ENCODE measurements at places on chromosomes 6 and 20.

GRCh38 chr20:51029556-51029955 is 6.6 kb upstream of the KCNG1 start:
- H3K4me3 ChIP-seq, result no peak overlapping the region
- peaks cover 66% of the 10 kb centered on the region for H3K27me3 ChIP-seq
- H3K4me1 ChIP-seq, result peaks cover 7% of the 10 kb centered on the region
- no peak for DNase-seq
- H3K27ac ChIP-seq, result no peak overlapping the region

DNA sequence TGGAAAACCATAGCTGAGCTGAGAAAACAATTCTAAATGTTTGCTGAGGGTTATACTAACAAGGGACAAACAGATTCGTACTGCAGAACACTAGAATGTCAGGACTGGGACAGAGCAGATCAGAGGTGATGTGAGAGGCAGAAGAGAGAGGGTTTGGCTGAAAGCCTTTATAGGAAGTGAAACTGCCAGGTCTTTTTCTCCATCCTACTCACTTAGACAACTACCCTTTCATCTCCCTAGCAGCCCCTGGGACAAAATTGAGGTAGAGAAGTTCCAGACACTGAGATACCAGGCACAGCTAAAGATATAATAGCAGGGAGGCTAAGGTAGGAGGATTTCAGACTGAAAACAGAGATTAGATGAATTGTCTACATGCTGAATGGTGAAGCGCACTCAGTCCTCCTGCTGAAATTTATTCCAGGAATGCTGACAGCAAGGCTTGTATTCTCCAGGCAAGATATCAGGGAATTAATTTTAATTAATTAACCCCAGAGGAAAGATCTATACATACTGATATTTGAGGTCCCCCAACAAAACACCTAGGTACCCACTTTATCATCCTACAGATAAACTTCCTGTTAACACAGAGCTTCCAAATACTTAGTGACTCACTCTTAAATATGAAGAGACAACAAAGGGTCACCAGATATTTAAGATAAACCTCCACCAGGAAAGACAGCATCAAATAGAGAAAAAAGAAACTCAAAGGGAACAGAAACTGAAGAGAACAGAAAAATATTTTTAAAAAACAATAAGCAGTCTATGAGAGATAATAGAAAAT is 12.6 kb upstream of the EIF2S2 start:
- DNase-seq, result no peak
- H3K4me1 ChIP-seq, result peaks cover 14% of the 10 kb centered on the region
- peaks cover 4% of the 10 kb centered on the region for H3K27me3 ChIP-seq
- no peak overlapping the region for H3K4me3 ChIP-seq
- no peak overlapping the region for H3K27ac ChIP-seq

DNA sequence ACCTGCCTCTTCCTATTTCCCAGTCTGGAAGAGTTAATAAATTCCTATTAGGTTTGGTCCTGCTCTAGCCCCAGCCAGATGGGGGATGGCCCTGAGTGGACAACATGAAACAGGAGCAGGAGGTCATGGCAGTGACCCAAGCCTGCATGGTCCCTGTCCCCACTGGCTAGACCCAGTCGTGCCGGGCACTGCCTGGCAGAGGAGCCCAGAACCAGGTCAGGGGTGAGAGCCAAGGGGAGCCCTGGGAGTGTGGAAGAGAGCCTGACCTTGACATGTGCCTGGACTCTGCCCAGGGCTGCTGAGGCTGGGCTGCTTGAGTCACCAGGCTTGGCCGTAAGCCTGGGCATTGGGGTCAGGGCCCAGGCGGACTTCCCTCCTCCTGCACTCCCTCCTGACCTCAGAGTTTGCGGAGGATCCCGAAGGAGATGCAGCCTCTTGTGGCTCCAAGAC is 3.6 kb downstream of the AVP start:
- peaks cover 21% of the 10 kb centered on the region for H3K4me1 ChIP-seq
- H3K4me3 ChIP-seq, result no peak overlapping the region
- H3K36me3 ChIP-seq, result no peaks in the 10 kb centered on the region
- no peak for DNase-seq
- no peak overlapping the region for H3K27ac ChIP-seq

GRCh38 chr6:35174088-35174434 is 32.9 kb upstream of the TCP11 start:
- no peaks in the 10 kb centered on the region for H3K36me3 ChIP-seq
- peaks cover 8% of the 10 kb centered on the region for H3K4me1 ChIP-seq
- H3K27ac ChIP-seq, result no peak overlapping the region
- H3K4me3 ChIP-seq, result no peak overlapping the region
- DNase-seq, result no peak

GRCh38 chr20:51163996-51164600 is 141.2 kb upstream of the KCNG1 start:
- no peak for DNase-seq
- H3K4me3 ChIP-seq, result no peak overlapping the region
- H3K4me1 ChIP-seq, result no peaks in the 10 kb centered on the region
- peaks cover 25% of the 10 kb centered on the region for H3K27me3 ChIP-seq
- H3K27ac ChIP-seq, result no peak overlapping the region
- no peaks in the 10 kb centered on the region for H3K36me3 ChIP-seq

GRCh38 chr6:903761-904160 is 210.8 kb upstream of the EXOC2 start:
- H3K27ac ChIP-seq, result no peak overlapping the region
- no peak overlapping the region for H3K4me3 ChIP-seq
- no peak for DNase-seq

DNA sequence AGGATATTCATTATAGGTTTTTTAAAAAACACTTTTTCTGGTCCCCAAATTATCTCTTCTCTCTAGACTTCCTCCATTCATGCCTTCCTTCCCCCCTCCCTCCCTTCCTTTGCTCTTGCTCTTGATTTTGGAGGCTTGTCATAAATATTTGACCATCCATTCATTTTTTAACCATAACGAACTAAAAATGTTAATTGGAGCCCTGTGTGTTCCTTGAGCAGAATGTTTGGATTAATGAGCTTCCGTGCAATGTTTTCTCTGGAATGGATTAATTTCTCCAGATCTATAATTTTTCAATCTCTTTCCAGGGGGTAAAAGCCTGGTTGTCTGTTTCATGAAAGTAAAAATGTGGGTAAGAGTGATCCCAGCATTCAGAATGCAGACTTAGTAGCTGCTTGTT is 155.5 kb downstream of the ESR1 start:
- peaks cover 29% of the 10 kb centered on the region for H3K27me3 ChIP-seq
- no peak overlapping the region for H3K27ac ChIP-seq

DNA sequence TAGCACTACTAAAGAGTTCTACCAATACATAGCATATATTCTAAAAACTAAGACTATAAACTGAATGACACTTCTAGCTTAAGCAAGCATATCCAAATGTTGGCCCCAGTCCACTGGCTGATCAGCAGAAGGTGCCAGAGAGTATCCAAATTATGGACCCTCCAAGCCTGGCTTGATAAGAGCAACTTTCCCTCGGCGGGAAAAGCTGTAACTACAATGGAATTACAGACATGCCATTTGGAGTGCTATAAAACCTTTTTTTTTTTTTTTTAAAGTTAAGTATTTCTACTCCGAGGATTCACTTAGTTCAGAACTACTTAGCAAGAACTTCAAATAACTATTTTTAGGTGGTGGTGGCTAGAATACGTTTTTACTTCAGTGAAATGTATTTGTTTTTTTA is 94.6 kb downstream of the EPB41L2 start:
- peaks cover 18% of the 10 kb centered on the region for H3K4me1 ChIP-seq
- H3K36me3 ChIP-seq, result peaks cover 2% of the 10 kb centered on the region
- H3K4me3 ChIP-seq, result no peak overlapping the region
- no peak for DNase-seq

DNA sequence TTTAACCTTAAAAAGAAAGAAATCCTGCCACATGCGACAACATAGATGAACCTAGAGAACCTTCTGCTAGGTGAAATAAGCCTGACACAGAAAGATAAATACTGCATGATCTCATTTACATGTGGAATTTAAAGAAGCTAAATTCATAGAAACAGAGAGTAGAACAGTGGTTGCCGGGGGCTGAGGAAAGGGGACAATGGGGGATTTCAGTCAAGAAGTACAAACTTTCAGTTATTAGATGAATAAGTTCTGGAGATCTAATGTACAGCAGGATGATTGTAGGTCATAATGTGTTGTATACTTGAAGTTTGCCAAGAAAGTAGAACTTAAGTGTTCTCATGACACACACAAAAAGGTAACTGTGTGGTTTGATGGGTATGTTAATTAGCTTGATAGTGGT is 204.3 kb upstream of the PRSS16 start:
- peaks cover 21% of the 10 kb centered on the region for H3K27me3 ChIP-seq
- H3K4me1 ChIP-seq, result no peaks in the 10 kb centered on the region
- H3K36me3 ChIP-seq, result no peaks in the 10 kb centered on the region
- H3K27ac ChIP-seq, result no peak overlapping the region
- no peak for DNase-seq

GRCh38 chr6:106628658-106629102 is 618 bp downstream of the RTN4IP1 start:
- H3K36me3 ChIP-seq, result peaks cover 3% of the 10 kb centered on the region
- peak overlapping the region; percentile 97 for H3K4me3 ChIP-seq
- peak overlapping the region; percentile 98 for H3K27ac ChIP-seq
- H3K4me1 ChIP-seq, result peaks cover 28% of the 10 kb centered on the region
- no peak for DNase-seq

- no peak overlapping the region for H3K4me3 ChIP-seq
- no peak for DNase-seq
- no peaks in the 10 kb centered on the region for H3K27me3 ChIP-seq
- H3K27ac ChIP-seq, result no peak overlapping the region
- peaks cover 13% of the 10 kb centered on the region for H3K36me3 ChIP-seq
- peaks cover 20% of the 10 kb centered on the region for H3K4me1 ChIP-seq
Measured at GRCh38 chr20:20461551-20461950, 93.6 kb downstream of the INSM1 start.

- no peaks in the 10 kb centered on the region for H3K36me3 ChIP-seq
- H3K27ac ChIP-seq, result no peak overlapping the region
- no peak overlapping the region for H3K4me3 ChIP-seq
- H3K27me3 ChIP-seq, result no peaks in the 10 kb centered on the region
- no peak for DNase-seq
Measured at GRCh38 chr20:57440678-57441509, 49.7 kb downstream of the RBM38 start.

- H3K4me3 ChIP-seq, result no peak overlapping the region
- no peak overlapping the region for H3K27ac ChIP-seq
- no peak for DNase-seq
- H3K36me3 ChIP-seq, result no peaks in the 10 kb centered on the region
- H3K27me3 ChIP-seq, result no peaks in the 10 kb centered on the region
Measured at GRCh38 chr6:48994811-48995210, 468.2 kb downstream of the MMUT start.

GRCh38 chr6:2667617-2668016 is 83.1 kb downstream of the MYLK4 start:
- H3K27me3 ChIP-seq, result peaks cover 3% of the 10 kb centered on the region
- H3K4me3 ChIP-seq, result no peak overlapping the region
- H3K4me1 ChIP-seq, result peaks cover 5% of the 10 kb centered on the region
- H3K36me3 ChIP-seq, result no peaks in the 10 kb centered on the region
- no peak for DNase-seq

GRCh38 chr6:152957796-152958195 is 25.0 kb downstream of the FBXO5 start:
- H3K27me3 ChIP-seq, result peaks cover 12% of the 10 kb centered on the region
- H3K4me3 ChIP-seq, result no peak overlapping the region

DNA sequence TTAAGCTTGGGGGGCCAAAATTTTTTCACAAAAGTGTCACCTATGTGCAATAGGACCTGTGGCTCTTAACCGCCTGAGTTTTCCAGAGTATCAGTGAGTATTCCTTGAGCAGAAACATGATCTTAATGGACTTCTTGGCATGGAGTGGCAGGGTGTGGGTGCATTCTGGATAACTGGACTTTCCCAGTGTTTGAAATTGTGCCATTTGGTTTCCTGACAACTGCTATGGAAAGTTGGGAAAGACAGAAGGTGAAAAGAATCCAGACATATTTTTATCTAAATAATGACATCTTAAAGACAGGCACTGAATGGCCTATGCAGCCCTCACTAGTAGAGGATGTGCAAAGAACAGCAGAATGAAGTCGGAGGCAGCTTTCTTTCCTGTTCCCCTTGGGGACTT is 34.3 kb upstream of the ADTRP start:
- H3K36me3 ChIP-seq, result no peaks in the 10 kb centered on the region

- peaks cover 21% of the 10 kb centered on the region for H3K4me1 ChIP-seq
- peak overlapping the region; percentile 77 for H3K4me3 ChIP-seq
- DNase-seq, result peak; percentile 60
- no peak overlapping the region for H3K27ac ChIP-seq
Measured at GRCh38 chr6:37696841-37697662, 631 bp downstream of the MDGA1 start.

DNA sequence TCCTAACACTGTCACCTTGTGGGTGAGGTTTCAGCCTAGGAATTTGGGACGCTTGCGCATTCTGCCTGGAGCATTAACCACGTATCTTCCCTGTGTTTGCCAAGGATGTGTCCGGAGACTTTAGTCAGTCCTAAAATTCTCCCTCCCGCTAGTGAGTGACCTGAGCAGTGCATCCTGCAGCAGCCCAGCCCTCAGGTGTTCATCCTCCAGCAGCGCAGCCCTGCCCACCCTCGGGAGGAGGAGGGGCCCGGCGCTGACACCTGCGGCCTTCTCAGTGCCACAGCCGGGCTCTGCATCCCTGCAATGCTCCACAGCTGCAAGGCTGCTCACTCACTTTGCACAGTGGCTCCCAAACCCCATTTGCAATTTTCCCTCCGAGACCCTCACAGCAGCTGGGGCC is 79.5 kb downstream of the ERMARD start:
- H3K4me1 ChIP-seq, result no peaks in the 10 kb centered on the region
- no peak for DNase-seq
- peaks cover 2% of the 10 kb centered on the region for H3K36me3 ChIP-seq
- peaks cover 41% of the 10 kb centered on the region for H3K27me3 ChIP-seq
- H3K4me3 ChIP-seq, result no peak overlapping the region

GRCh38 chr20:17466641-17467040 is 64.5 kb downstream of the BFSP1 start:
- no peak for DNase-seq
- no peaks in the 10 kb centered on the region for H3K36me3 ChIP-seq
- no peaks in the 10 kb centered on the region for H3K4me1 ChIP-seq
- no peak overlapping the region for H3K27ac ChIP-seq

DNA sequence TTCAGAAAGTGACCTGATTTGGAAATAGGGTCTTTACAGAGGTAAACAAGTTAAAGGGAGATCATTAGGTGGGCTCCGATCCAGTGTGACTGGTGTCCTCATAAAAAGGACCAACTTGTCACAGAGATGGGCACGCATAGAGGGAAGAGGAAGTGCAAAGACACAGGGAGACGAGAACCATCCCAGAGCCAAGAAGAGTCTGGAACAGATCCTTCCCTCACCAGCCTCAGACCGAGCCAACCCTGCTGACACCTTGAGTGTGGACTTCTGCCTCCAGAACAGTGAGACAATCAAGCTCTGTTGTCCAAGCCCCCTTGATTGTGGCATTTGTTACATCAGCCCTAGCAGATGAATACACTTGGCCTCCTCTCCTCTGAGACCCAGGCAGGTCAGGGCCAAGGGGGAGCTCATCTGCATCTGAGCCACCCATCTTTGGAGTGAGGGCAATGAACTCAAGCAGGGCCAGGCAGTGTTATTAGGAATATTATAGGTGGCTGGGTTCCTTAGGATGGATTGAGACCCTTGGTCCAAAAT is 22.2 kb upstream of the SCML4 start:
- peaks cover 24% of the 10 kb centered on the region for H3K4me1 ChIP-seq
- H3K36me3 ChIP-seq, result no peaks in the 10 kb centered on the region
- H3K27ac ChIP-seq, result no peak overlapping the region
- no peak overlapping the region for H3K4me3 ChIP-seq
